Stimulated activated CD8-positive, alpha-beta memory T cell treated with anti-CD3 and anti-CD28 coated beads, Interleukin-15, amount 100 ng/mL, for 24 hours (primary cell): ENCODE measurements at places on chromosomes 7 and 10.
A peak's percentile ranks its signal among the peaks of the same experiment; 100 is the strongest.

GRCh38 chr10:85767891-85768290, 598.7 kb downstream of the GRID1 start:
- DNase-seq, result no peak

- DNase-seq, result no peak
Measured at GRCh38 chr7:24477398-24478136, 95.7 kb upstream of the PALS2 start.

GRCh38 chr7:6306471-6306870, 34.0 kb upstream of the CYTH3 start:
- no peak for DNase-seq

DNA sequence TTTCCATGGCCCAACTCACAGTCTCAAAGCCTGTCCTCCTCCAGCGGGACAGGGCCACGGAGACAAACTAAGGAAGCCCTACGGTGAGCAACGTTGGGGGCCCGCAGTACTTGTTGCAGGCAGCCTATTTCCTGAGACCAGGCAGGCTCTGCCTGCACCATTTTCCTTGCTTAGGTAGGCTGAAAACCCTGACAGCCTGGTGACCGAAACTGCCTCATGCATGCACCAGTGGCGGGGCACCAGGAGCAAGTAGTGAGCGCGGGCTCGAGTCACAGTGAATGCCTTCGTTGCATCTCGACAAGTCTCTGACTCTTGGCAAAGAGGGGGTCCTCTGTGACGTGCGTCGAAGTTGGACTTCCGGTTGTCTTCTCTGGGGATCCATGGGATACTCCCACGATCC, 23.3 kb upstream of the ZNF273 start:
- DNase-seq, result no peak

GRCh38 chr10:123868038-123869019, 23.3 kb downstream of the CPXM2 start:
- no peak for DNase-seq

- DNase-seq, result no peak
Measured at GRCh38 chr10:47104786-47105385, 193.7 kb downstream of the PTPN20 start.

GRCh38 chr7:17269341-17270221, 28.9 kb upstream of the AHR start:
- DNase-seq, result no peak

DNA sequence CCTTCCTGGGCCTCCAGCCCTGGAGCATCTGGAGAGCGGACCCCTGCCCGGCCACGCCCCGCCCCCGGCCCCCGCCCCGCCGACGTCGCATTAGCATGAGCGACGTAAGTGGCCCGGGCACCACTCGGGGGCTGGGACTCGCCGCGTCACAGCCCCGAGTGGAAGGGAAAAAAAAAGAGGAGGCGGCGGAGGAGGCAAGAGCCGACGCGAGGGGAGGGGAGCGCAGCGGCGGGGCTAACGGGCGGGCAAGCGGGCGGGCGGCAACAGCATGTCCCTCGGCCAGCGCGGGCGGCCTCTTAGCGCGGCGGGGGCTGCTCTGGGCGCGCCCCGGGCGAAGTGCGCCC, at the start of gene SLC18A3:
Gene SLC18A3 (plus strand): TSS at position 197 of the 344 bp plus-strand sequence. CDS start 431 bp downstream, outside the sequence.
- DNase-seq, result no peak

GRCh38 chr7:2705371-2706096, 17.5 kb downstream of the AMZ1 start:
- no peak for DNase-seq

DNA sequence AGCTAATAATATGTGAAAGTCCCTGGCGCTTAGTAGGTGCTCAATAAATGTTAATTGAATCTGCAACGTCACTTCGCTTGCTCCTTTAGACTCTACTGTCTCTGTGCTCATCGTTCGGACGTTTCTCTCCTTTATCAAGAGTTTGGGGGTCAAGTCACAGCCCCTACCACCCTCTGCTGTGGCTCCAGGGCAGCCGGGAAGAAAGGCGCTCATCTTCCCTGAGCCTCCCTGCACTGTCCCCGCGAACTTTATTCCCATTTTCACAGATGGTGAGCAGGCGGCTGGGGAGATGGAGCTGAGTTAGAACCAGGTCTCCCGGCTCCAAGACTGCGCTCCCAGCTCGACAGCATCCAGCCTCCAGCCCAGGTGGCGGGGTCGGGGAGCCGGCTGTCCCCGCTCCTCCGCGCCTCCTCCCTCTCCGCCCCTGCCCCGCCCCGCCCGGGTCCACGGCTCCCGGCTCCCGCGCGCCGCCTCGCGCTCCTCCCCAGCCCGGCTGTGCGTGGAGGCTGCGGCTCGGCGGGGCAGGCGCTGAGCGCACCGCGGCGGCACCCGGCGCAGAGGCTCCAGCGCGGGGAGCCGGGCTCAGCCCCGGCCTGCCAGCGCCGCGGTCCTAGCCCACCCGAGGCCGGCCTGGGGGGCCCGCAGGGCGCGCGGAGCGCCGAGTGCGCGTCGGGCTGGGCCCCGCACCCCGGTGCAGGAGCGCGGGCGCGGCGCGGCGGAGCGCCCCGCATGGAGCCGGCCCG, at the start of gene CLEC2L:
Gene CLEC2L (plus strand): TSS at position 487 of the 743 bp plus-strand sequence. CDS start 243 bp downstream, at position 730.
- DNase-seq, result no peak

GRCh38 chr10:114024876-114025610, 18.6 kb upstream of the ADRB1 start:
- no peak for DNase-seq

- DNase-seq, result no peak
Measured at GRCh38 chr10:52451817-52452216, 137.7 kb downstream of the DKK1 start.

GRCh38 chr10:77909749-77910375, 16.7 kb downstream of the DLG5 start:
- no peak for DNase-seq

- DNase-seq, result no peak
Measured at GRCh38 chr7:44637788-44638594, 31.6 kb downstream of the OGDH start.

- DNase-seq, result no peak
Measured at GRCh38 chr10:102620591-102621442, 23.5 kb upstream of the TRIM8 start.

GRCh38 chr10:100562008-100562672, 26.4 kb downstream of the HIF1AN start:
- peak; percentile 41 for DNase-seq
